ENCODE measurements at places on chromosomes 7 and 10.

DNA sequence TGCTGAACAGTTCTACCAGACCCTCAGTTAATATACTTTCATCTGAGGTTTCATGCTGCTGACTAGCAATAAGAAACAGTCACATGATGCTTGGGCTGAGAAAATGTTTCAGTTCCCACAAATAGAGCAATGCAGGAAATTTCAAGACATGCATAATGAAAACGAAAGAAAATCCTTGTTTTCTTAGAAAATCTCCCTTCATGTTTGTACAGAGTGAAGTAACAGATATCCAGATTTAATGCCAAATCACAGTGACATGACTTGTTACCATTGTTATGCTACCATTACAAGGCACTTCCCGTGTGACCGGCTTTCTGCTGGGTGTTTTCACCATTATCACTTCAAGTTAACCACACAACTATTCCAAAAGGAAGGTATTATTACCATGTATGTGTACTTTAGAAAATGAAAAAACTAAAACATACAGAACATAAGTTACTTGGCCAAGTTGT is 121.7 kb downstream of the DOCK4 start:
- no peak for DNase-seq

GRCh38 chr10:48511875-48512231 is 93.0 kb downstream of the ARHGAP22 start:
- no peak for DNase-seq

- DNase-seq: no peak
Observed at GRCh38 chr10:24737001-24737400, 13.3 kb upstream of the ARHGAP21 start.

DNA sequence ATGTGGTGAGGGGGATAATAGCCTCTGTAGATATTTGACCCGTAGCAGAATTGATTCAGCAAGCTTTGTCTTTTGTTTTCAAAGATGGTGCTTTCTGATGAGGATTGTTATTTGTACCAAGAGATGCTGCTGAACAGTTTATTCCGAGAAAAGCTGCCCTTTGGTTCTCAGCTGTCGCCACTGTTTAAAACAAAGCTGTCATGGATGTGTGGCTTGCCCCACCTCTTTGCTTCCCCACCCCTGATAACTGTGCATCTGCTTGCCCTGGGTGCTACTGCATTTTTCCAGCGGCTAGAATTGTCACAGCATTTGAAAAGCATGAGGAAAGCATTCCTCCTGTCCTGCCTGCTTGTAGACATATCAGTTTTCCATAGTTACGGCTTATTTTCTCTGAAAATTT is 226.9 kb upstream of the CSTF2T start:
- no peak for DNase-seq

DNA sequence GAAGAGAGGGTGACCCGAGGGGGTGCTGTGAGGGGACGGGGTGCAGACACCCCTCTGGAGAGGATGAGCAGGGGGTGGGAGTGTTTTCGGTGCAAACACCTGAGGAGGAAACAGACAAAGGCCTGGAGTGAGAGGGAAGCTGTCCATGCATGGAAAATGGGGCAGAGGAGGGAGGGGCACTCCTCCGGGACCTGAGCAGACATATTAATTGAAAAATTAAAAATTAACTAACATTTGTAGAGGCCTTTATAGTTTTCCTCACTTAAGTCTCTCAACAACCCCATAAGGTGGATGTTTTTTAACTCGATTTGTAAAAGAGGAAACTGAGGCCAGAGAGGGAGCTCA is 1.2 kb downstream of the VPS37D start:
- DNase-seq: no peak

DNA sequence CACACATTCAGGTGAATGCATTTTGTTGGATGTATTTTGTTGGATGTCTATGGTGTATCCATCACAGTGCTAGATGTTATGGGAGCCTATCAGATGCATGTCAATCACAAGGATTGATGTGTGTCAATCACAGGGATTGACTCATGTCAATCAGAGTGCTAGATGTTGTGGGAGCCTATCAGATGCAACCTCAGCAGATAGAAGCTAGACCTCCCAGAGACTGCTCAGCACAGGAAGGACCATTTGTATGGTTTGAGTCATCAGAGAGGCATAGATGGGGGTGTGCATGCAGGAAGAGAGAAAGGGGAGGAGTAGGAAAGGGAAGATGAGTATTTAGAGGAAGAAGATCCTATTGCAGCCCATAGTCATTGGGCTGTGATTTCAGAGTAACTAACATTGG is 48.3 kb upstream of the PITRM1 start:
- DNase-seq: no peak

DNA sequence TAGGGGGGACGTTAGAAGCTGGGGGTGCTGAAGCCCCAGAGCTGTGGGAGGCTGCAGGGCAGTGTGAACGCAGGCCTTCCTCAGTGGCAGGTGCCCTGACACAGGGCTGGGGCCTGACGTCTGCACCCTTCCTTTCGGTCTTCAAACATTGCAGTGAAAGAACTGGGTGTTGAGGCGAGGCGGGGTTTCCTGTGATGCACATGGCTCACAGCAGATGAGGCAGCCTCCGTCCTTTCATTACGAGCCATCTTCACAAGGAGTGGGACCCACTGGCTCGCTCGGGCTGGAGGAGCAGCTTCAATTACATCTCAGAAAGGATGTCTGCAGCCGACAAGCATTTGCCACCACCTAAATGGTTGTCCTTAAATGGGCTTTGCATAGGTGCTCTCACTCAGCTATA is 180.3 kb upstream of the SHH start:
- no peak for DNase-seq

DNA sequence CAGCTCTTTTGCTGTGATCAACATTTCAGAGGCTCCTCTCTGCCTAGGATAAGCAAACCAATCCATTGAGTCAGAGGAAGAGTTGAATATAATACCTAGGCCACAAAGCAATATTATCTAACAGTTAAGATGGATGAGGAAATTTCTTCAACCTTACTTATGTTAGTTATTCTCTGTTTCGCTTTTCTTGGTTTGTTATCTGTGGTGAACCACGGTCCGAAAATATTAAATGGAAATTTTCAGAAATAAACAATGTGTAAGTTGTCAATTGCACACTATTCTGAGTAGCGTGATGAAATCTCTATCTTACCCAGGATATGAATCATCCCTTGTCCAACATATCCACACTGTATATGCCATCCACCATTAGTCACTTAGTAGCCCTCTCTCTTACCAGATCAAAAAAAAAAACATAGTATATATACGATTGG is 1.5 kb upstream of the HTR7 start:
- DNase-seq: no peak

DNA sequence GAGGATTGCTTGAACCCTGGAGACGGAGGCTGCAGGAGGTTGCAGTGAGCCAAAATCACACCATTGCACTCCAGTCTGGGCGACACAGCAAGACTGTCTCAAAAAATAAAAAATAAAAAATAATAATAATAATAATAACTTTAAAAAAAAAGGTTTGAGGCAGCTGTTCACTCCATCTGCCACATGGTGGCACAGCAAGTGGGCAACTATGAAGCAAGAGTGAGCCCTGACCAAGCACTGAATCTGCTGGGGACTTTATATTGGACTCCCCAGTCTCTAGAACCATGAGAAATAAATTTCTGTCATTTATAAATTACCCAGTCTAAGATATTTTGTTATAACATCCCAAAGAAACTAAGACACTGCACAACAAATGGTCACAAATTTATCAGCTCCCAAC is 14.6 kb upstream of the BRI3 start:
- no peak for DNase-seq

DNA sequence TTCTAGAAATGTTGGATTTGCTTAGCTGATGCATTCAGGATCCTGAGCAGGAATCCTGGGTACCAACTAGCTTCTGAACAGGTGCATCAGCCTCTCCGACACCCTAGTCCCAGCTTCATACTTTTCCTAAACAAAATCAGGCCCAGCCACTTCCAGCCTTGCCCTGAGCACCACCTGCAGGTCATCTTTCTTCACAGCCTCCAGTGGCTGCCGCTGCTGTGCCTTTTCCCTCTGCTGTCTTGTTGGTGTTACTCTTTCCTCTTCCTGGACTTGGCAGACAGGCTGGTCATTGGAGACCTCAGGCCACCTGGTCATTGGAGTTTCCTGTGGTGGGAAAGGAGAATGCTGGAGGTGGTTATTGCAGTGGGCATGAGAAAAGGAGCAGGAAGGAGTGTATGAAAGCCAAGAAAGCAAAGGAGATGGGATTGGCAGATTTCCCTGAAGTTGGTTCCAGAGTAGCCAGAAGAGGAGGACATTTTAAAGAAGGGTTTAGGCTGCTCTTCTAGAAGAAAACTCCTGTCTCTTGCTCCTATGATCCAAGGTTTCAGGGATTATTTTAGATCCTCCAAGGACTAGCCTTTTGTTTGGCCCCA is 48.2 kb upstream of the NFKB2 start:
- DNase-seq: no peak

- no peak for DNase-seq
Observed at GRCh38 chr7:132451161-132451560, 125.1 kb downstream of the PLXNA4 start.

- no peak for DNase-seq
Observed at GRCh38 chr7:116779216-116779615, 83.2 kb upstream of the CAPZA2 start.

DNA sequence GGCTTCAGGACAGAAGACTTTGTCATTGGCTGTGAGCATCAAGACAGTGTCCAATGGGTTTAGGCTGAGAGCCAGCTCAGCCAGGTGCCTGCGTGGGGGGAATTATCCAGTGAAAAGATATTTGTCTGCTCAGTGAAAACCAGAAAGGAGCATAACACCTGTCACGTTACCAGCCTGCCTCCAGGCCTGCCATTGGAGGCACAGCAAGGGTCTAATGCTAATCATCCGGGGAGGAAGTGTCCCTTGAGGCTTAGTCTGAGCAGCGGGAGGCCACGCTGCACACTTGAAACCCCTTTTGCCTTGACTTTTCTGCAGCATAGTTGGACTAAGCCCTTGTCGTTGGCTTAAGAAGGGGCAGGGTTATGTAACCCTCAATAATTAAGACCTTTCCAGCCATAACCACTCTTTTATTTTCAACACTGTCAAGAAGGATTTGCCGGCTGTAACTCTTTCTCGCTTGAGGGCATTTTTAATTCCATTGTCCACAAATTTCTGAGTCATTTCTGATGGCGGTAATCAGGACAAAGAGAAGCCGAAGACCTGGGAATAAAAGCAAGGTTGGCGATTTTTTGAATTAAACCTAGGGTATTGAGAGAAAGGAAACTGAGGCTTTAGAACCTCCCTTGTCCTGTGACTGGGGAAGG is 639.6 kb upstream of the FOXK1 start:
- no peak for DNase-seq

DNA sequence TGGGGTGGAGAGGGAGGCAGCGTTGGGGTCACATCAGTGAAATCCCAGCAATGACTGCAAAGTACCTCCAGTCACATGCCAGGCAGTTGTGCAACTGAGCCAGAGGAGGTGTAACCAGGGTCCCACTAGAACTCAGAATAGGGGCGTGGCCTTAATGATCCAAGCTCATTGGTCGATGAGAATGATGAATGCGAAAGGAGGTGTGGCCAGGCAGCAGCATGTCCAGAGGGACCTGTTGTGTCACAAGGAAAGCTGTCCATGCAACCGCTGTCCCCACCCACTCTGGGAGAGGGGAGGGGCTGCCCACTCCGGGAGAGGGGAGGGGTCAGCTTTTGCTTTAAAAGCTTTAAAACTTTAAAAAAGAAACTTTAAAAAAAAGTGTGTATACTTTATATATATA is 25.3 kb upstream of the MTPAP start:
- no peak for DNase-seq

GRCh38 chr7:104643587-104644217 is 315.3 kb downstream of the LHFPL3 start:
- no peak for DNase-seq

DNA sequence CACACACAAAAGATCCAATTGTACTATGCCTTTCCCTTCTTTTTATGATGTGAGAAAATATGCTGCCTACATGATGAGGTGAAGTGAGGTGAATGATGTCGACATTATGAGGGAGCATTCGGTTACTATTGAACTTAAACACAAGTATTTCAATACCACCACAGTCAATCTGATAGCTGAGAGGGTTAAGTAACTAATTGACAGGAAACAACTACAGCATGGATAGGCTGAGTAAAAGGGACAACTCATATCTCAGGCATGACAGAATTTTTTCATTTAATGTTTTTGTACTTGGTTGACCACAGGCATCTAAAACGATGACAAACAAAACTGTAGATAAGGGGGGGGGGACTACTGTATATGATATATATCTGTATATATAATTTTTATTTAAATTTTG is 488.9 kb downstream of the SH2D4B start:
- DNase-seq: no peak

- DNase-seq: no peak
Observed at GRCh38 chr10:50641626-50642025, 17.9 kb upstream of the SGMS1 start.

DNA sequence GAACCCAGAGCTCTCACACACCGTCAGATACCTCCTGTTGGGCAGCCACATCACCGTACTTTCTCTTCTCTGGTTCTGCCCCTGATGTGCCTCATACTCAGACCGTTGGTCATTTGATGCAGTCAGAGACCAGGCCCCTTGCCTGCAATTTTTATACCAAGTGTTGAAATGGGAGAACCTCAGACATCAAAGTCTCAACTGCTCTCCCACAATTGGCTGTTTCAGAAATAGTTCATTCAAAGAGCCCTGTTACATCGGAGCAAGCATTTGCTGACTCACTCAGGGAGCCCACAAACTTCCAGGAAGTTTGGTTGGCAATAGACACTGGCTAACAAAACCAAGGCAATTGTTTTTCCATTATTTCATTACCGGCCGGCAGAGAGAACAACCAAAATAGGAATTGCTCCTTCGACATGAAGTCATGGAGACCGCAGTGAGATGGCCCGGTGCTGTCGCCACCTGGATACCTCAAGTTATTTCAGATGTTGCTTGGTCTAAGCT is 33.5 kb upstream of the ADAM12 start:
- DNase-seq: no peak

DNA sequence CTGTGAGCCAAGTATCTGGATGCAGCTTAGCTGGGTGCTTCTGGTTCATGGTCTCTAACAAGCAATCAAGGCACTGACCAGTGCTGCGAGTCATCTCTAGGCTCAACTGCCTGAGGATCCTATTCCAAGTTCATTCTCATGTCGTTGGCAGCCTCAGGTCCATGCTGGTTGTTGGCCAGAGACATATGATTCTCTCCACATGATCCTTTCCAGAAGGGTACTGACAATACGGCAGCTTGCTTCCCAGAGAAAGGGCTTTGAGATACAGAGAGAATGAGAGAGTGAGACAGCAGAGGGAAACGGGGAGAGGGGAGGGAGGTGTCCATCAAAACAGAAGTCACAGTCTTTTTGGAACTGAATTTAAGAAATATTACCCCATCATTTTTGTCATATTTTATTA is 405.6 kb downstream of the XPNPEP1 start:
- no peak for DNase-seq

All from CD8-positive, alpha-beta T cell (primary cell).